ENCODE measurements at places on chromosomes 1 and 21. TPM values are rescaled to one million over a fixed set of nuclear protein-coding genes. Genes with fewer than 3 reads are reported as not detected.

Gene NPPB
- total RNA-seq: not detected

Gene PLA2G2C
- total RNA-seq: not detected

DNA sequence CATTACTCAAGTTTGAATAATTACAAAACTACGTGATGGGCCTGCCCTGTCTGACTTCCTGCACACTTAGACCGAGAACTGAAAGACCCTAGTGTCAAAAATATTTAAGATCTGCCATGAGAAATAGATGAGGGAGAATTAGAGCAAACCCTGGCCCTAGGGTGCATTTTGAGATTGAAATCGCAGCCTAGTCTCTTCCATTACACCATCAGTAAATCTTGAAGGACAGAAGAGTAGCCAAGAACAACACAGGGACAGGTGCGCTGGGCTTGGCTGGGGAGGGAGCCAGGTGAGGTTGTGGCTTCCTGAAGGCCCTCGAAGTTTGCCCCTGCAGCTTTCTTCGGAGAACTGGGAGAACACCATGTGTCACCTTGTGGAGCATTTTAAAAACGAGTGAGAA lies 36.7 kb upstream of the KIF26B start:
- DNase-seq: no peak

DNA sequence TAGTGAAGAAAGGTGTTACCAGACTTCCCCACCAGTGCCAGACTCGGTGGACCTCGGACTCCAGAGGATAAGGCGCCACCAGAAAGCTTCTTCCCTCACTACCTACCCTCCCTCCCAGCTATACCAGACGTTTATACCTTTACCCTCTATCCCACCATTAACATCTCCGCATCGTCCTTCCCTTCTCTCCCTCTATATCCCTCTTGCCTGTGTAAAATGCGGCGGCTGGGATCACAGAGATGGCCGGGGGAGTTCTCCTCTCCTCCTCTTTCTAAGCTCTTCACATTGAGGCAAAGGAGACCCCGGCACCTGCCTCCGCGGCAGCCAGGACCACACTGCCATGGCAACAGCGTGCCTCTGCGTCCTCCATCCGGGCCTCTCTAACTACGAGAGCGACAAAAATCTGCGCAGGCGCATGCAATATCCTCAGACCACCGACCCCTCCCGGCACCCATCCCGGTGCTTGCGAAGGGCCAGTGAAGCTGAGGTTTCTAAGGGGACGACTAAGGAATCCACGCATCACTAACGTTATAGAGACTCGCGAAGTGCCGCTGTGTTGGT lies at the start of gene CCDC181:
Gene CCDC181 (minus strand): TSS at position 394 of the 561 bp plus-strand sequence. CDS start 2,547 bp downstream, outside the sequence.
- peak; percentile 9 for DNase-seq

DNA sequence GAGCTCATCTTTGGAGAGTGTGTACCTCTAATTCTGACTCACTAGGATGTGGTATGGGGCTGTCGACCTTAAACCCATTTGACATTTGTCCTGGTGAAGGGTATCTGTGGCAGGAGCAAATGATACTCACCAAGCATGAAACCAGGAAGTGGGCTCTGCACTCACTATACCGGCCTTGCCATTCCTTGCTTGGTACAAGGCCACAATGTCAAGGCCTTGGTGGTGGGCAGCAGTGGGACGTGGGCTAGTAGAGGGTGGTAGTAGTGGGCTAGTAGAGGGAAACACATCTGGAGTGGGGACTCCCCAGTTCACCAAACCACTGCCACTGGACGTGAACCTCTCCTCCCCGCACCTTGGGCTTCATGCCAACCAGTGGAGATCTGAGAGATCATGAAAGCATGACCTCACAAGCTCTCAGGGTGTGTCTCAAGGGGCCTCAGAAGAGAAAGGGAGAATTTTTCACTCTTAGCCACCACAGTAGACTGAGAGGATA lies 11.5 kb downstream of the TNFSF4 start:
- DNase-seq: no peak

GRCh38 chr1:244369256-244370057 lies 82.3 kb downstream of the ADSS2 start:
- DNase-seq: no peak

Gene MAP3K6
- total RNA-seq: 4.9 TPM

- no peak for DNase-seq
Observed at GRCh38 chr1:53514436-53514835, 55.2 kb downstream of the DMRTB1 start.

GRCh38 chr1:226649780-226650179 lies 89.3 kb downstream of the ITPKB start:
- DNase-seq: no peak

- no peak for DNase-seq
Observed at GRCh38 chr21:42527489-42528158, 14.0 kb downstream of the SLC37A1 start.

Gene BRINP2
- total RNA-seq: not detected

- DNase-seq: no peak
Observed at GRCh38 chr1:214327514-214327913, 46.6 kb downstream of the SMYD2 start.

DNA sequence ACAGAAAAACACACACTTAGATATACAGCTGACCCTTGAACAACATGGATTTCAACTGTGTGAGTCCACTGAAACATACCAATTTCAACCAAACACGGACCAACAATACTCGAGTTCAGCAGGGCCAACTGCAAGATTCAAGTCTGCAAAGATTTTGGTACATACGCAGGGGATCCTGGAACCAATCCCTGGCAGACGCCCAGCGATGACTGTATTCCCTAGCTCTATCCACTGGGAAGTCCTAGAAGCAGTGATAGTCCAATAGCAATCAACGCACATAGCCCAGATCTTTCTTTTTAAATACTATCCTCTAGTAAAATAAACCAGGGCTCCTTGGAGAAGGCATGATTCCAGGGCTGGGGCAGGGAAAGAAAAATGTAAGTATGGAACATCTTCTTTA lies 9.0 kb downstream of the DDX59 start:
- DNase-seq: no peak

Gene CRYZL1
- 23.7 TPM for total RNA-seq

- DNase-seq: no peak
Observed at GRCh38 chr1:46687093-46687659, 15.5 kb downstream of the TEX38 start.

DNA sequence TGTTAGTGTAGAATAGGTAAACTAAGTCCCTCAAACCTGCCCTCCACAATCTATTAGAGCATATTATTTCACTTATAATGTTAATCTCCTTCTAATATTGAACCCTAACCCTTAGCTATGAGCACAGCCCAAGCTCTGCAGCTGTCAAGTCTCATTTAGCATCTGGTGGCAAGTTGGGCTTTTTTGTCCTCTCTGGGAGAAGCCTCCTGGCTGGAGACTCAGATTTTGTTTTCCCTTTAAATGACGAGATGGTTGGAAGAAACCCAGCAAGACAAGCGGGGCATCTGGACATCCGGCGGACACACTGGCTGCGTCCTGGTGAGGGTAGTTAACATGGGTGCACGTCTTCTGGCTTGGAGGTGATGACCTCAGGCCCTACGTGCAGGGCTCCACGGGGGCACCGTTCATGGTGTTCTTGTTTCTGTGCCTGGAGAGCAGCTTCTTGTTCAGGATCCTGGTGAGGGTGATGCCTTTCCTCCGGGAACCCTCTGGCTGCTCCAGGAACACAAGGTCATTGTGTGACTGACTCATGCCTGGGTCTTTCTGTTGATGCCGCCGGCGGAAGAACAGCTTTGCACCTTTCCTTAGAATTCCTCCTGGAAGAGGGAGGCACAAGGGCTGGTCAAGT lies 9.7 kb upstream of the PRDM15 start:
- no peak for DNase-seq

- DNase-seq: no peak
Observed at GRCh38 chr1:10338047-10338446, 60.8 kb upstream of the PGD start.

Gene AIRE
- total RNA-seq: 3.4 TPM

DNA sequence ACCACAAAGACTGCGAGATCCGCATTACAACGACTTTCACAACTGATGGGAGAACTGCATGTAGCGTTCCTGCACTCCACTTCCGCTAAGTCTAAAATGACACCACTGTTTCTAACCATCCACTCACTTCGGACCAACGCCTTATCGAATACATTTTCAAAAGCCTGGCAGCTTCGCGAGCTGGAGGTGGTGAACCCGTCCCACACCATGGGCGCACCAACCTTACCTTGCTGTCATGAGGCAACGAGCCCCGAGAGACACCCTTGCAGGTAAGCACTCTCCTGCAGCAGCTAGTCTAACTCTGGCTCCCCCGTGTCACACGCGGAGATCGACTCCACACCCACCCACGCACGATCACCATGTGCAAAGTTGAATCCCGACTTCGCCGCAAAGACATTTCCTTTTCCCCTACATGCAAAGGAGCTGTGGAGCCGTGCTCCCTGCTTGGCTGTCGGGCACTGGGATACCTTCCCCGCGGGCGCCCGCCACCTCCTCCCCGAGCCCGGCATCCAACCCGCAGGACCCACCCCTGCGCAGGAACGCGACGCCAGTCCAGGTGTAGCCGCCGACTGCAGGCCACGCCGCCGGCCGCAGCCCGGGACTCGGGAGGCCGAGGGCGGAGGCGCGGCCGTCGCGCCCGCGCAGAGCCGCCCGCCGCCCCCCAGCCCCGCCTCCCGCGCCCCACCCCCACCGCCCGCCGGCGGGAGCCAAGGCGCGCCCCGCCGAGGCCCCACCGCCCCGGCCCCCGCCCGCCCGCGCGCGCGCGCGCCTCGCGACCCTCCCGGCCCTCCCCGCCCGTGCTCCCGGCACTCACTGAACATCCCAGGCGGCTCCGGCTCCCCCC lies 629 bp downstream of the TAF5L start:
- DNase-seq: no peak

GRCh38 chr21:36069713-36070583 lies at the start of gene CBR1:
Gene CBR1, plus strand, starts transcription at chr21:36070024. Its CDS starts 92 bp downstream, at chr21:36070116.
- peak; percentile 78 for DNase-seq

DNA sequence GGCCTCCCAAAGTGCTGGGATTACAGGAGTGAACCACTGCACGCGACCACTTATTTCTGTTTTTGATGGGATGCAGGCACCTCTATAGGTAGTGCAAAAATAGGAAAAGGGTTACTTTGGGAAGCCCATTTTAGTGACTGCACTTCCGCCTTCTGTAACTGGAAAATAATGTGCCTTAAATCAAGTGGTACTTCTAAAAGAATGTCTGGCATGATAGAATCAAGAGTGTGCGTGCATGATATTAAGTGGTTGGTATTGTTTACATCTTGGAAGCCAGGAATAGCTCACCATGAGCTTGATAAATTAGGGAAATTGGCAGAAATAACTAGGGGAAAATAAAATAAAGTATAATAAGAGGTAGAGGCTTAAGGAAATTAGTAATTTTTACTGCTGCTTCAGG lies 1067.0 kb downstream of the ADGRL2 start:
- no peak for DNase-seq

GRCh38 chr1:186768906-186769305 lies 59.8 kb upstream of the PLA2G4A start:
- no peak for DNase-seq

- no peak for DNase-seq
Observed at GRCh38 chr1:193448682-193449461, 262.5 kb upstream of the B3GALT2 start.

DNA sequence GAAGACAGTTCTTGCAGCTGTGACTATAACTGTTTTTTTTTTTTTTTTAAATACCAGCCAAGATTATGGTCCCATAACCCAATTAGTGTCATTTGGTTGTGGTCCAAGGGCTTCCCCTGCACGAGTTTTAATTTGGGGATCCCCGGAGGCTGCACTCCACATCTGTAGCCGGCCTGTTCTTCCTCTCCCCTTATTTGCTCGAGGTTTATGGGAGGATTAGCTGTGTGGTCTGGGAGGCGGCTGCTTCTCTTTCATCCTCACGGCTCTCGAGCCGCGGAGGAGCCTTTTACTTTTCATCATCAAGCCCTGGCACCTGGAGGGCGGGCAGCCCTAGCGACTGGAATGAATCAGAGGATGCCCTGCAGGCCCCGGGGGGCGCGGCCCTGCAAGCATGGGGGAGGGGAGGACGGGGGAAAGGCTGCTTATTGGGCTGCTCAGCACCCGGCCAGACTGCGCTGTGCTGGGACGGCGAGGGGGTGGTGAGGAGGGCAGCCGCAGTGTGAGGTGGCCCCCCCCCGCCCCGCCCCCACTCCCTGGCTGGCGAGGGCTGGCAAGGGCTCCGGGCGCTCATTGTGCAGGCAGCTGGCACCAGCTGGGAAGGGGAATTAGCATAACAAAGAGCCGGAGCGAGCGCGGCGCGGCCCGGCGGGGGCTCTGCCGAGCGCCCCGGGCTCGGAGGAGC lies 18.5 kb downstream of the SERTAD4 start:
- no peak for DNase-seq

DNA sequence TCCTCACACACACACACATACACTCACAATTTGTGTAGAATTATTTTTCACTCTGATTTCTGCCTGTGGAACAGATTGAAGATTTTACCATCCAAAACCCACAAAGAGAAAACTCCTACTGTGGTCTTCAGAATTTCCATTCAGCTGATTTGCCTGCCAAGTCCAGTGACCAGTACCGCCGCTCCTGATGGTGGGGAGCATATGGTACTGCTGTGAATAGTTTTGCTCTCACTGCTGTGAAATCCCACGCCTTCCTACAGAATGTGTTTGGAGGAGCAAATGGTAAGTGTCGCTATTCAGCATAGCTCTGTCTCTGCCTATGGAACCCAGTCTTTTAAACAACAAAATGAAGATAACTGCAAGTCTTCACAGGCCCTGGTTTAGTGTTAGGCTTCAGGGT lies 629.5 kb downstream of the LMO4 start:
- no peak for DNase-seq

Gene NLRP3
- total RNA-seq: 9.2 TPM

DNA sequence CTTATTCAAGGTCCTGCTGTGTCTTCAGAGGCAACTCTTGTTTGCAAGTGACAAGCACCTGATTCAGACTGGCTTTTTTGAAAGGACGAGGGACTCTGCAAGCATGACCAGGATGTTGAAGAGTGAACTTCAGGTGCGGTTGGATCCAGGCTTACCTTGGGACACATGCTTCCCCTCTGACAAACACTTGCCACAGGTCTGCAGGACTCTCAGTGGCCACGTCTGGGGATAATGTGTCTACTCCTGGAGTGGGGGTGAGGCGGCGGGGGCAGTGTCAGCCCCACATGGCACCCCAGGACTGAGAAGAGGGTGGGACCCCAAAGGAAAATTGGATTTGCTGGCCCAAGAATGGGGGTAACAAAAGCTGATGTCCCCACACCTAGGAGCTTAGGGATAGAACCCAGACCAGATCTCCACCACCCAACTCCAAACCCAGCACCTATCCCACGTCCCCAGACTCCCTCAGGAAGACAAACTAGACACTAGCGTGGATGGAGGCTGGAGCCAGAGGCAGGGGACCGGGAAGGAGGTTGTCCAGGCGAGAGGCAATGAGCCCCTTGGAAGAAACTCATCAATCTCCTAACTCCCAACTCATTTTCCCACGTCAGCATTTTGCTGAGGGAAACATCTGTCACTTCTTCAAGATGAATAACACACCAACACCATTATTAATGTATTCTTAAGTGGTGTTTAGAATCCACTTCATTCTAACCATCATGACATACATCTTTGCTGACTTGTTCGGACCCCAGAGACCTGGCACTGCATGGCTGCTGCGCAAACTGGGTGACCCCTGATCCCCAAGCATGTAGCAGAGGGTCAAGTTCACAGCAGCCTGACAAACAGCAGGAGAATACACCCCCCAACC lies 32.0 kb upstream of the LAPTM5 start:
- DNase-seq: no peak
